T-cell (primary cell): ENCODE measurements at places on chromosomes 16 and 17. TPM values are rescaled to one million over a fixed set of nuclear protein-coding genes. Genes with fewer than 3 reads are reported as not detected.

The METTL16 gene
- 43.2 TPM for total RNA-seq

The ENO3 gene
- 38.4 TPM for total RNA-seq

- H3K27me3 ChIP-seq = peaks cover 3% of the 10 kb centered on the region
- H3K36me3 ChIP-seq = no peaks in the 10 kb centered on the region
- DNase-seq = no peak
- H3K4me1 ChIP-seq = no peaks in the 10 kb centered on the region
- H3K4me3 ChIP-seq = no peak overlapping the region
Observed at GRCh38 chr17:41939693-41940090, 9.3 kb downstream of the ODAD4 start.

GRCh38 chr16:85185303-85186100, 73.2 kb upstream of the CIBAR2 start:
- peaks cover 33% of the 10 kb centered on the region for H3K27me3 ChIP-seq
- H3K27ac ChIP-seq = no peak overlapping the region
- H3K4me1 ChIP-seq = no peaks in the 10 kb centered on the region
- no peaks in the 10 kb centered on the region for H3K36me3 ChIP-seq

The SAMD14 gene
- 0.33 TPM for total RNA-seq

DNA sequence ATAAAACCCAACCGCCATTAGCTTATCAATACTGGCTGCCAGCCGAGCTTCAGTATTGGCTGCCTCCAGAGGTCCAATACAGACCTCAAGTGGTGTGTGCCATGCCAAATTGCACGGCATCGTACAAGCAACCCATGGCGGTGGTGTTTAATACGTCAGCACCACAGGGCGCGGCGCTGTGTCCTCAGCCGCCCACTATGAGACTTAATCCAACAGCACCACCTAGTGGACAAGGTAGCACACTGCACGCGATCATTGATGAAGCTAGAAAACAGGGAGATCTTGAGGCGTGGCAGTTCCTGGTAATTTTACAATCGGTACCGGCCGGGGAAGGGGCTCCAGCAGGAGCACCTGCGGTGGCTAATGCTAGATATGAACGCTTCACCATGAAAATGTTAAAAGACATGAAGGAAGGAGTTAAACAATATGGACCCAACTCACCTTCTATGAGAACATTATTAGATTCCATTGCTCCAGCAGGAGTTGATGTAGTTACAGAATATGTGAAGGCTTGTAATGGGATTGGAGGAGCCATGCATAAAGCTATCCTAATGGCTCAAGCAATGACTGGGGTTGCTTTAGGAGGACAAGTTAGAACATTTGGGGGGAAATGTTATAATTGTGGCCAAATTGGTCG, 15.4 kb downstream of the FLYWCH1 start:
- H3K4me1 ChIP-seq = peaks cover 10% of the 10 kb centered on the region
- H3K27ac ChIP-seq = peak overlapping the region; percentile 44
- peaks cover 22% of the 10 kb centered on the region for H3K36me3 ChIP-seq
- no peak overlapping the region for H3K4me3 ChIP-seq
- DNase-seq = peak; percentile 88
- H3K27me3 ChIP-seq = no peaks in the 10 kb centered on the region

DNA sequence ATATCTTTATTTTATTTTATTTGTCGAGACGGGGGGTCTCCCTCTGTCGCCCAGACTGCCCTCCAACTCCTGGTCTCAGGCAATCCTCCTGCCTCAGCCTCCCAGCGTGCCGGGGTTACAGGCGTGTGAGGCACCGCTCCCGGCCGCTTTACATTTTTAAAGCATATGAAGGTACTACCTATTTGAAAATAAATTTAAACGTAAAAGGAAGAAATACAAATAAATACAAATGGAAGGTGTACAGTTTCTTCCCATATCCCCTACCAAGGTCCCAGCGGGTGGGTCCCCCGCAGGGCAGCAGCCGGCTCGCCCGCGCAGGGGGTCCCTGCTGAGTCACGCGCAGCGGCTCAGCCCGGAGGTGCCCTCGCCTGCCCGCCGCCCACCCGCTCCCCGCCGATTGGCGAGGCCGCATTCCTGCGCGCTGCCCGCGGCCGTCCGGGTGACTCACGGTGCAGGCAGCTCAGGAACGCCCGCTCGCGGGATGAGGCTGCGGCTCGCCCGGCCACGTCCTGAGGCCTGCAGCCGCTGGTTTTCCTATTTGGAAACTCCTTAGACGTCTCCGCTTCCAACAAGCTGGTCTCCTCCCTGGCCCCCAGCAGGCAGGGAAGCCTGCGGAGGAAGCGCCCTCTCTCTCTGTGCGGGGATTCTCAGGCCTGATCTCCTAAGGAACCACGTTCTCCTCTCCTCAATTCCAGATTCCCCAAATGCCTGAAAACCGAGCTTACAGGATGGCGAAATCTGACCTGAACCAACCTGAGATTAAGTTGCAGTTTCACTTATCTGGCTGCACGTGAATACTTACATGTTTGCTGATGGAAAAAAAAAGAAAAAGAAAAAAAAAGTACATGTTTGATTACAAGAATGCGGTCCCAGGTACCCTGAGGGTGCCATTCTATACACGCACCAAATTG, 54.8 kb upstream of the MAP3K14 start:
- no peak overlapping the region for H3K27ac ChIP-seq
- DNase-seq = no peak
- no peaks in the 10 kb centered on the region for H3K4me1 ChIP-seq
- no peaks in the 10 kb centered on the region for H3K36me3 ChIP-seq
- no peaks in the 10 kb centered on the region for H3K27me3 ChIP-seq
- peak overlapping the region; percentile 27 for H3K4me3 ChIP-seq

GRCh38 chr17:74133740-74134139, 69.7 kb upstream of the RPL38 start:
- H3K27ac ChIP-seq = no peak overlapping the region
- no peak overlapping the region for H3K4me3 ChIP-seq
- H3K27me3 ChIP-seq = peaks cover 44% of the 10 kb centered on the region

DNA sequence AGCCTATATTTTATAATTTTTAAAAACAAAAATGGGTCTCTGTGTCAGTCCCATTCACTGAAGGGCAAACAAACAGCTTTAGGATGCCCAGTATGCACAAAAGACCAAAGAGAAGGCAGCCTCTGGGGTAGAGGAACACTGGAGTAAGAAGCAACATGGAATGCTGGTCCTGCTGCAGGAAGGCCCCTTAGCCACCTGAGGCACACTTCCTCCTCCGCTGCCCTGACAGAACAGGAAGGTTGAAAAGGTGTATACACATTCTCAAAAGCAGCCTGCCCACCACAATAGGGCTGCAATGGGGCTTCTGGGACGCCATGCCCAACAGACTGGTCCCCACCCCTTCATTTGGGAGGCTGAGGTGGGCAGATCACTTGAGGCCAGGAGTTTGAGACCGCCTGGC, 19.5 kb downstream of the TOM1L2 start:
- peaks cover 7% of the 10 kb centered on the region for H3K36me3 ChIP-seq
- H3K27me3 ChIP-seq = no peaks in the 10 kb centered on the region
- H3K27ac ChIP-seq = no peak overlapping the region
- peaks cover 30% of the 10 kb centered on the region for H3K4me1 ChIP-seq
- DNase-seq = no peak

The IKZF3 gene
- 78.1 TPM for total RNA-seq
